Activated CD4-positive, alpha-beta T cell treated with anti-CD3 and anti-CD28 coated beads for 4 hours (primary cell): ENCODE measurements at places on chromosomes 12 and 14.
A peak's percentile ranks its signal among the peaks of the same experiment; 100 is the strongest.

GRCh38 chr14:97055355-97055754 lies 258.2 kb downstream of the VRK1 start:
- DNase-seq: no peak

DNA sequence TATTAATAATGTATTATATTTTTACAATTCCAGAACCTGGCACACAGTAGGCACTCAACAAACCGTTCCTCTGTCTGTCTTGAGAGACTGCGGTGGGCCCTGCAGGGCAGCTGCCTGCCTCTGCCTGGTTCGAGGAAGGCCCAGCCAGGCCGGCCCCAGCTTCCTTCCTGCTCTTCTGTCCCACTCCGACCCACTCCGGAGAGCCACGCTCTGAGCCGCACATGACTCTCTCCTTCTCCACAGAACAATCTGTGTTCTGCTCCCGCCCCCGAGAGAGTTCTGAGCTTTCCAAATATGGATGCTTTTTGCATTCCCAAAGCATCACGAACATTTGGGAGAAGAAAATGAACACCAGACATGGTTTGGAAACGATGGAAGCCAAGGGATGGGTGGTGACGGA lies 57.3 kb downstream of the TTC7B start:
- DNase-seq: peak; percentile 16

GRCh38 chr14:60649875-60650372 lies 647 bp upstream of the SIX1 start:
- DNase-seq: no peak

- DNase-seq: no peak
Observed at GRCh38 chr14:46488374-46488773, 163.2 kb downstream of the RPL10L start.

DNA sequence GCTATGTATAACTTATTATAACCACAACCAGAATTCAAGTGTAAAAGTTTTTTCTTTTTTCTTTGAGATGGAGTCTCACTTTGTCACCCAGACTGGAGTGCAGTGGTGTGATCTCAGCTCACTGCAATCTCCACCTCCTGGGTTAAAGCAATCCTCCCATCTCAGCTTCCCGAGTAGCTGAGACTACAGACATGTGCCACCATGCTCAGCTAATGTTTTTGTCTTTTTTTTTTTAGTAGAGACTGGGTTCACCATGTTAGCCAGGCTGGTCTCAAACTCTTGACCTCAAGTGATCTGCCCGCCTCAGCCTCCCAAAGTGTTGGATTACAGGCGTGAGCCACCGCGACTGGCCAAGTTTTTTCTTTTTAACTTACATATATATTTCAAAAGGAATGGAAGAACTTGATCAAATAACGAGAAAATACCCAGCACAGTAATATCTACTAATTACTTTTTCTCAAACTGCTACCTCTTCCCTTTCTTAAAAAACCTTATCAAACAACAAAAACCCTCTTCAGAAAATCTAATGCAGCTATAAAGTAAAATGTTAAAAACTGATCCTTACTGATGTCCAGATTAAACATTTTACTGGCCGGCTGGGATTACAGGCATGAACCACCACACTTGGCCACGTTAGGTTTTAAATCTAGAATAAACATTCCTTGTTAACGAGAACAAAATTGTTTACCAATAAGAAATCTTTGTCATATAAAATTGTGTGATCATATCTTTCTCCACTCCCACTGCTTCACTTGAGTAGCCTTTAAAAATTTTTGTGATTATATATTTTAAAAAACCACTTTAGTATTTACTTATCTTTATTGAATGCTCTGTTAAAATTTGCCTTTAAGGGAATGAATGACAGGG lies 41.3 kb upstream of the WDR89 start:
- no peak for DNase-seq

DNA sequence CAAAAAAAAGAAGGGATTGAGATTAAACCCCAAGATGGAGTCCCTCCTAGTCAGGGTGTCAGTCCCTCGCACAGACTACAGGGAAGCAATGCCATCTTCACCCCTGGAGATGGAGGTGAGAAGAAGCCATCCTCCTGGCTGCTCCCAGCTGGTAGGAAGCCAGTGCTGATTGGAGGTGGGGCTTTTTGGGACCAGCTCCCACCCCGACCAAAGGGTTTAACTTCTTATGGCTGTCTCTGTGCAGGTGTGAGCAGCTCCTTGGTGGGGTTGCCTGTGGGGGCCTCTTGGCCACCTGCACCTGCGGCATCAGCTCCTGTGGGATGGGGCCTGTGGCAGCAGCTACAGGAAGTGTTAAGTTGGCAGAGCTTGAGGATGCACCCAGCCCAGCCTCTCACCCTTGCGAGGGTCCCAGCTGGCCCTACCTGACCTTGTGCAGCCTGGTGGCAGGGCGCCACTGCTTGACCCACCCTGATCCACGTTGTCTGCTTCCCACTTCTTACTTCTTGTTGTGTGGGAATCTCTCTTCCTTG lies 3.8 kb upstream of the KRT86 start:
- no peak for DNase-seq

DNA sequence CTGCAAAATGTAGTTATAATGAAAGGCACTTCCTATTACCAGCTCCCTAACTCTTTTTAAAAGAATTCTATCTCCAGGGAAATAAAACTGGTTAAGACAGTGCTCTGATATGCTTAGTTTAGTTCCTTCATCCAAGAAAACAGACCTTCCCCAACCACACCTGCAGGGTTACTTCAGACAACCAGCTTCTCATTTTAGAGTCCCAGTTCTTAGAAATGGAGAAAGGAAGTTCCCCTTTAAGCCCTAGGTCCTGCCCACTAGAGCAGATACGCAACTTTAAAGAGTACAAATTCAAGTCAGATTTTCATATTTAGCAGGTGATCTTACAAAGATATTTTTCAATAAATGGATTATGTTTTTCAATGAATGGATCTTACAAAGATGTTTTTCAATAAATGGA lies 4.4 kb upstream of the WSB2 start:
- no peak for DNase-seq

GRCh38 chr12:98646294-98647090 lies 1.4 kb downstream of the APAF1 start:
- no peak for DNase-seq

- no peak for DNase-seq
Observed at GRCh38 chr14:88901189-88901588, 76.7 kb downstream of the TTC8 start.

GRCh38 chr12:40216516-40217288 lies 8.1 kb upstream of the LRRK2 start:
- DNase-seq: no peak

DNA sequence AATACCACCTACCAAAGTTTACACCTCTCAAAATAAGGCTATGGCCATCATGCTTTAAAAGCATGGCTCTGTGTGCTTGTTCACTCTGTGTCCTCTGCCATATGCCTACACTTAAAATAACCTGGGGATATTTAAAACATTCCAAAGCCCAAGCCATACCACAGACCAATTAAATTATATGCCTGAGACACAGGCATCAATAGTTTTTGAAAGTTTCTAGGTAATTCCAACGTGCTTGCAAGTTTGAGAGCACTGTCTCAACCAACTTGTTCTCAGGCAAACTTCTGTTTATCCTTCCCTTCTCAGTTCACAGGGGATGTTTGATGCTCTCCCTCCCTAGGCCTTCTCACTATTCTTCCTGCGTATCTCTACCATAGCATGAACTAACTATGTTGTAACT lies 3.4 kb upstream of the FRMD6 start:
- no peak for DNase-seq

GRCh38 chr12:15977999-15978951 lies 67.1 kb downstream of the DERA start:
- DNase-seq: no peak

- no peak for DNase-seq
Observed at GRCh38 chr14:61678975-61679374, 16.3 kb upstream of the HIF1A start.

- no peak for DNase-seq
Observed at GRCh38 chr14:63890553-63890952, 37.7 kb downstream of the SYNE2 start.

- no peak for DNase-seq
Observed at GRCh38 chr12:57098546-57098945, 9.6 kb downstream of the NAB2 start.

DNA sequence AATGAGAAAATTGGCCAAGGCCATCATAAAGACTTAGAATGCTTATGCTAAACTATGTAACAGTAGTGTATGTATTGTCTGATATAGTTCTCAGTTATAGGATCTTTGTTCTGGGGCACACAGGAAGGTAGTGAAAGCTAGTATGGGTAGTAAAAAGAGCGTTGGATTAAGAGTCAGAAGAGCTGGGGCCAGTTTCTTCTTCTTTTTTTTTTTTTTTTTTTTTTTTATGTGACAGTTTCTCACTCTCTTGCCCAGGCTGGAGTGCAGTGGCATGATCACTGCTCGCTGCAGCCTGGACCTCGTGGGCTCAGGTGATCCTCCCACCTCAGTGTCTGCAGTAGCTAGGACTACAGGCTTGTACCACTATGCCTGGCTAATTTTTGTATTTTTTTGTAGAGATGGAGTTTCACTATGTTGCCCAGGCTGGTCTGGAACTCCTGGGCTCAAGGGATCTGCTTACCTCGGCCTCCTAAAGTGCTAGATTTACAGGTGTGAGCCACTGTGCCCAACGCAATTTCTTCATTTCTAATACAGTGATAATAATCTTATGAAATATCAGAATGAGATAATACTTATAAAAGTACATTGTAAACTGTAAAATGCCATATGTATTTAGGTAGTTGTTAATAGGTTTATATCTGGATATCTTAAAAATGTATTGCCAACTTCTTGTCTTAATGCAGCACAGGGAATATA lies 7.4 kb downstream of the MDM2 start:
- no peak for DNase-seq

GRCh38 chr14:102789349-102789748 lies 12.1 kb downstream of the TRAF3 start:
- no peak for DNase-seq

DNA sequence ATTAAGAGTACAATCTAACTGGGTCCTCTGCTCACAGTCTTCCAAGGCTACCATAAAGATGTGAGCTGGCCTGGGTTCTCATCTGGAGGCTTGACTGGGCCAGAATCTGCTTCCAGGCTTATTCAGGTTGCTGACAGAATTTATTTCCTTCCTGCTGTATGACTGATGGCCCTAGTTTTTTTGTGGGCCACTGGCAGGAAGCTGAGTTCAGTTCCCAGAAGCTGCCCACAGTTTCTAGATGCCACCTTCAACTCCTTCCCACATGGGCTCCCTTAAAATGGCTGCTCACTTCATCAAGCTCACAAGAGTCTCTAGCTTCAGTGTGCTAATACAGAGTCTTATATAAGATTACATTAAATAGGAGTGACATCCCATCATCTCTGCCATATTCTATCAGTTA lies 121.7 kb upstream of the CAND1 start:
- DNase-seq: no peak

GRCh38 chr12:24835377-24835776 lies 113.5 kb downstream of the BCAT1 start:
- no peak for DNase-seq

DNA sequence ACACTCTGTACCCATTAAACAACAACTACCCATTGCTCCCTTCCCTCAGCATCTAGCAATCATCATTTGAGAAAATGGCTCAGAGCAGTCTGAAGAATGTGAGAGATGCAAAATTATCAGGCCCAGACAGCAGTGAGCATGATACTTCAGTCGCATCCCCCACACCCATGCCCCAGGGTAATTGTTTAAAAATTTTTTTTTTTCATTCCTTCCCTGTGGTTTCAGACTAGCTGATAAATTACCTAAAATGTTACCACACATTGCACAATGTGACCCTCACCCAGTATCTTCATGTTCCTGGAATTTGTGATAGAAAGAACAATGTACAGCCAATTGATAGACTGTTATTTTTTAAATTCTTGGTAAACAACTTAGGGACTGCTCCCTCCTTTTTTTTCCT lies 11.3 kb upstream of the USP15 start:
- no peak for DNase-seq

DNA sequence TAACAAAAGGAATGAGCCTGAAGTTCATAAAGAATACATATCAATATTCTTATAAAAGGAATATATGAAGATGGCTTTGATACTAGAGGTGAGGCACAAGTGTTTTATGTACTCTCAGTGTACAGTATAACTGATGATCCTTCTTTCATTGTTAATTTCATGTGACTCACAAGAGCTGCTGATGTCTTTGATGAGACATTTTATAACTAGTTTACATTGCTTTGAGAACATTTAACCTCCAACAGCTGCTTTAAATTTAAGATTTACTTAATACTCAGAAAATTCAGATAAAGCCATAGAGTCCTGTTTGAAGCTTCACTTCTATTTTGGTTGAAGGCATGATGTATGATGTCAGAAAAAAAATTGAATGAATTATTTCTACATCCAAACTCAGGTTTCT lies 59.8 kb downstream of the WASHC4 start:
- DNase-seq: no peak

DNA sequence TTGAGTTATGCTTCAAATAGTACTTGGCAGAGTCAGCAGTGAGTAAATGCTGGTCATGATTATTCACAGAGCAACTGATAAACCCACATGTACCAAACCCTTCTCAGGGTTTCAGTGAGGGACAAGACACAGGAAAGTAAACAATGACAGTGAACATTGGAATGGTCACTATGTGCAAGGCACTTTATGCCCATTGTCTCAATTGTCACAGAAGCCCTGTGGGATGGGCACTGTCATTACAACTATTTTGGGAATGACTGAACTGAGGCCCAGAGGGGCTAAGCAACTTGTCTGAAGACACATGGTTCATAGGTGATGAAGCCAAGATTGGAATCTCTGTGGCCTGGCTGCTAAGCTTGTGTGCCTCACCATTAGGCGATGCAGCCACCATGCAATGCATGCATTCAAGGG lies 238.5 kb downstream of the RBM19 start:
- DNase-seq: no peak

- DNase-seq: no peak
Observed at GRCh38 chr14:91706996-91707395, 24.9 kb downstream of the CATSPERB start.

DNA sequence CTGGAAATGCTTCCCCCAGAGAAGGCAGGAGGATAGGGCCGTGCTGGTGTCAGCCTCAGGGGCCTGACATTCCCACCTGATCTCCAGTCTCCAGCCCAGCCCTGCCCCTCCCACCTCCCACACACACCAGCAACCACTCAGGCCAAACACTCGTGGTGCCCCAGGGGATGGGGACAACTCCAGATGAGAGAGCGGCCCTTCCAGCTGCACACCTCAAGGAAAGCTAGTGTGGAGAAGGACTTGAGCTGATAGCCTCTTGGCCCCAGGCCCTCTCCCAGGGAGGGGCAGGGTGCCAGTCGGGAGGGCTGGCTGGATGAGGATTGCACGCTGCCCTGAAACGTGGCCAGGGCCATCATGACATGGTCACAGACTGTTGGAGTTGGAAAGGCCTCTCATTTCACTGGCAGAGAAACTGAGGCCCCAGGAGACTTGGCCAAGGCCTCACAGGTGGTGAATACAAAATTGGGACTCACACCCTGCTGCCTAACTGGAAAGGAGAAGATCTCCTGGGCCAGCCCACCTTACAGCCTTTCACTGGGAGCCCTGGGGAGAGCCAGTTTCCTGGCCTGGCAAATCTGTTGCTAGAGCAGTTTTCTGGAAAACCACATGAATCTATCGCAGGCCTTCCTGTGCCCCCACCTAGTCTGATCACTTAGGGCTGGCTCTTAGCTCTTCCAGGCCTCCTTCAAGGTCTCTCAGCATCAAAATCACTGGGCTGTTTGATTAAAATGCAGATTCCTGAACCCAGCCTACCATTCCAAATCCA lies 52.1 kb downstream of the IRF2BPL start:
- no peak for DNase-seq

GRCh38 chr14:59507752-59508103 lies 23.4 kb downstream of the JKAMP start:
- DNase-seq: no peak

- DNase-seq: no peak
Observed at GRCh38 chr14:30058401-30058800, 130.8 kb upstream of the PRKD1 start.
